ENCODE measurements at places on chromosomes 4 and X.

- no peak for DNase-seq
Measured at GRCh38 chr4:41976775-41977516, 4.6 kb upstream of the DCAF4L1 start.

DNA sequence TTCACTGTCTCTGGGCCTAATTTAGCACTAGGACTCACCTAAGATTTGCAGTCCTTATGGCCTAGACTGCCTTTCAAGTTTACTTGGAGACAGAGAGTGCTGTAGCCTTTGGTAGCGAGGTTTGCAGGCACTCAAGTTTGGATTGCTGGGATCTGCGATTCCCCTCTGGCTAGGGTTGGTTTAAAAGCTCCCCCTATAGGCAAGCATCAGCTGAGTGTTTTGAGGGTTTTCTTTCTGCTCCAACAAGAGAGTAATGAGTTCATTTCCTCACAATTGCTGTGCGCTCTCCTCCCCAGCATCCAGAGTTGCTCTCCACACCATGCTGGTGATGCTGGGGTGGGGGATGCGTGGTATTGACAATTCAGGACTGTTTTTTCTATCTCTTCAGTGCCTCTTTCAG lies 206.9 kb downstream of the GLUD2 start:
- DNase-seq: no peak

- no peak for DNase-seq
Measured at GRCh38 chr4:171814545-171814944, 1.3 kb downstream of the GALNTL6 start.

DNA sequence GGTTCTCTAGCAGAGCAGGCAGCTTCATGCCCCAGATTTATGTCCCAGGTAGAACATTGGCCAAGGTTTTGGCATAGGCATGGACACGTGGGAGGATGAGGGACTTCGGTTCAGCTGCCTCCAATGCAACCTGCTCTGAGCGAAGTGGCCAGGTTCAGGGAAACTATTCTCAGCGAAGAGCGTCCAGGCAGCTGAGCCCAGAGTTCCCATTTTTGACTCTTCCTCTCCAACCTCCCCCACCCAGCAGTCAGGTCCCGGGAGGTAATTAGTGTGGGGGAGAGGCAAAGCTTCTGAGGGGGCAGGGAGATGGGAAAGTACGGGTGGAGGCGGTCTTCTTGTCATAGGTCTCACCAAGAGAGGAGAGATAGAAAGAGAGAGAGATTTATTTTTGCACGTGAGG lies 1.0 kb downstream of the GABRA4 start:
- DNase-seq: no peak

- no peak for DNase-seq
Measured at GRCh38 chr4:112855058-112855457, 194.4 kb upstream of the ANK2 start.

- peak; percentile 8 for DNase-seq
Measured at GRCh38 chrX:123350226-123350625, 166.1 kb downstream of the GRIA3 start.

DNA sequence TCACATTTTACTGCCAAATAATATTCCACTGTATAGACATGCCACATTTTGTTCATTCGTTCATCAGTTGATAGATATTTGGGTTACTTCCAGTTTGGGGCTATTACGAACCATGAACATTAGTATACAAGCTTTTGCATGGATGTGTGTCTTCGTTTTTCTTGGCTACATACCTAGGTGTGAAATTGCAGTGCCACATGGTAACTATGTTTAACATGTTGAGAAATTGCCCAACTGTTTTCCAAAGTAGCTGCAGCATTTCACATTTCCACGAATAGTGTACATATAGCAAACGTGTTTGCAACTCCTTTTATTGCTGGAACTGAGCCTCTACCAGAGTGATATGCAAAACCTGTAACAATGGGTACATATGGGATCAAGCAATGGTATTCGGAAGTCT lies 221.5 kb downstream of the VEGFC start:
- DNase-seq: no peak

DNA sequence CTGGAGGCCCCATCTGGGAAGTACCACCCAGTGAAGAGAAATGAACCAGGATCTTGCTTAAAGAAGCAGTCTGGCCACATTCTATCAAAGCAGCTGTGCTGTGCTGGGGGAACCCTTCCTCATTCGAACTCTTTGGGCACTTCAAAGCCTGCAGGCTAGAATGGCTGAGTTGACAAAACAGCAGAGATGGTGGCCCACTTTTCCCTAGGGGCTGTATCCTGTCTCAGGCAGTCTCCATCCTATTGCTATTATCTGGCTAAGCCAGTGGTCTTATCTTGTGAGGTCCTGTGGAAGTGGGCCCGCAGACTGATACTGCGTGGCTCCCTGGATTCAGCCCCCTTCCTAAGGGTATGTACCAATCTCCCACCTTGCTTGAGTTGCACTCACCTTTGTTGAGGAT lies 114.3 kb downstream of the VSIG4 start:
- no peak for DNase-seq

DNA sequence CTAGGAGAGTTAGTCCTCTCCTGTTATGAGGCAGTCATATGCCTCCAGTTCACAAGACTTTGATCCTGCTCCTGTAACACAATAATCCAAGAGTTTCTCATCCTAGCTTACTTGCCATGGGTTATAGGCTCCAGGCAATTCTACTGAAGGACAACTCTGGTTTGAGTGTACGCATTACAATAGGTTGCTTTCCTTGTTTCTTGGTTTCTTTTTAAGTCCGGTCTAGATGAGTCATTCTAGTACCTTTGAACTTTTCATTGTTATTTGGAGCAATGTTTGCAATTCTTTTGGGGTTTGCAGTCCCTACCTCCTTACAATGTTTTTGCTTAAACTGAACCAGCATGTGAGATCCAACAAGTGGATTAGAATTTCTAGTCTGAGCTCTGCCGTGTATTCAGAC lies 109.1 kb downstream of the ANAPC4 start:
- DNase-seq: no peak

- DNase-seq: no peak
Measured at GRCh38 chr4:69116645-69117321, 20.5 kb downstream of the UGT2B7 start.

DNA sequence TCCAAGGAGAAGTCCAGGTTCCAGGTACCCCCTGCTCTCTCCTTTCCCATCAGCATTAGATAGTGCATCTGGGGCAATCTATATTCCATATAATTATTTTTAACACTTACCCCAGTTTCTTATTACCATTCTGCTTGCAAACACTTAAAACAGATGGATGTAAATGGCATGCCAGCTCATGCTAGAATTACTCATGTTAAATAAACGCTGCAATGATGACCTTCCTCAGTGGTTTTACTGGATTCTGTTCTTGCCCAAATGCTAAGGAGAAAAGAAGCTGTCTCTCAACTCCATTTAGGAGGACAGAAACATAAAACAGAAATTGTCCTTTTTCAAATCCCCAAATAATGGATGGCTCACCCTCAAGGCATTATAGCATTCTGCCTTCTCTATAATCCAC lies 161.1 kb downstream of the NLGN4X start:
- DNase-seq: no peak

- DNase-seq: no peak
Measured at GRCh38 chr4:184016759-184017668, 111.9 kb downstream of the STOX2 start.

DNA sequence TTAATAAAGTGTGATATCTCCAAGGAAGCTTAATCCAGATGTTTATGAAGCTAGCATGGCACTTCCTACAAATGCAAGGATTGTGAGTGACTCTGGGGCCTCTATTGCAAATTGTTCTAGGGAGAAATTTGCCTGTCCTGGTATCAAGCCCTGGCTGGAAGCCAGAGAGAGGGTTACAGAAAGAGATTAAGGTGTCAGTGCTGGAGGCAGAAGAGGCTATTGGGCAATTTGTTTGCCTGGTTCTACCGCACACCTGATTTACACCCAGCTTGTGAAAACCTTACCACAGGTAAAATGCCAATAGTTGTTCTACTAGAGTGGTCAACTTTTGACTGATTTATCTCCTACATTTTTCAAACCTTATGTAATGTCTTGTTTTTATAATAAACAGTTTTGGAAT lies 186.7 kb upstream of the FAT1 start:
- no peak for DNase-seq

DNA sequence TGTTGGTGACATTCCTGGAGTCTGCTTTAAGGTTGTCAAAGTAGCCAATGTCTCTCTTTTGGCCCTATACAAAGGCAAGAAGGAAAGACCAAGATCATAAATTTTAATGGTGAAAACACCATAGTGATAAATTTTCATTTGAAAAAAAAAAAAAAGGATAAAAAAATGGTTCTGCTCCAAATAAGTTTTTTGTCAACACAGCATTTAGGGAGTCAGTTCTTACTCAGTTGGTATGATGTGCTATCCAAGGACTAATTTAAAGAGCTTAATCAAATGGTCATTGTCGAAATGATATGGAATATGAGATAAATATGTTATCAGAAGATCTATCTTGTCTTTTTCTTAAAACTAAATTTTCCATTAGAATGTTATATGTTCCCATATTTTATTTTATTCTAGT lies 83.9 kb downstream of the PCDH18 start:
- DNase-seq: no peak

DNA sequence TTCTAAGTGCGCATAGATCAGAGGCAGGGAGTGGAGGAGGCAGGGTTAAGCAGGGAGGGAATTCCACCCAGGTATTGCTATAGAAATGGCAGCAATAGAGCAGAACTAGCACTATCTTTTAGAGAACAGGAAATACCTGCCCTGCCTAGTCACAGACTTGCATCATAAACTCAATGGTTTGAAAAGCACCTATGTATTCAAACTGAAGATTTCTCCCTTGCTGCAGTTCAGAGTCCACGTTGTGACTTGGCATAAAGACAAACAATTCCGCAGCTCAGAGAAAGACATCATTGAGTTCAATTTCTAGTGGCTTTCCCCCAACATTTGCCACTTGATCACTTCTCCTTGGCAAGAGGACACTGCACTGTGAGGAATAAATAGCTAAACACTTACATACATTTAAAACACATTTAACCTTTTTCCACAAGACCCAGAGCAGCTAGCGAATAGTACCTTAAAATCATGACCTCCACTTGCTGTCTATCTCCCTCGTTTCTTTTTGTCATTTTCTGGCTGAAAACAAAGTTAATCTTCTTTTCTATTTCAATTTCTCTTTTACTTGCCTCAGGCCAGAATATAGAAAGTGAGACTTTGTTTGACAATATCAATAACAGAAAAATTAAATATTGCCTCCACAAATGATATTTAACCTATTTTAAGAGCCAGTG lies 42.4 kb downstream of the SLC7A11 start:
- DNase-seq: no peak

GRCh38 chrX:54042609-54043021 lies 1.7 kb downstream of the PHF8 start:
- peak; percentile 2 for DNase-seq

- DNase-seq: no peak
Measured at GRCh38 chrX:83771664-83772063, 89.3 kb upstream of the CYLC1 start.

GRCh38 chr4:111693758-111694157 lies 451.5 kb upstream of the FAM241A start:
- no peak for DNase-seq

DNA sequence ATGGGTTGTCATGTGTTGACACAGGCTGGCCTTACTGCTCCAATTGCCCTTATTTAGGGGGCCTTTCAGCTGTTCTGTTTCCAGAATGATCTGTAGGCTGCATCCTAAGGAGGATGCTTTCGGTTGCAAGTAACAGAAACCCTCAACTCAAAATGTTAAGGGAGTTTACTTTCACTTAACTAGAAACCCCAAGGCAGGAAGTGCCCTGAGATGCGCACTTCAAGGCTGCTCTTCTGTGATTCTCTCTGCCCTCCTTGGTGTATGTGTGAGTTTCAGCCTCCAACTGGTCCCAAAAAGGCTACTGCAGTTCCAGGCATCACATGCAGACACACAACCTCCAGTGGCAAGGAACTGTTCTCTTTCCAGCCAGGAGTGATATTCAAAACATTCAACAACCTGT lies 97.3 kb upstream of the ATP6AP2 start:
- no peak for DNase-seq

DNA sequence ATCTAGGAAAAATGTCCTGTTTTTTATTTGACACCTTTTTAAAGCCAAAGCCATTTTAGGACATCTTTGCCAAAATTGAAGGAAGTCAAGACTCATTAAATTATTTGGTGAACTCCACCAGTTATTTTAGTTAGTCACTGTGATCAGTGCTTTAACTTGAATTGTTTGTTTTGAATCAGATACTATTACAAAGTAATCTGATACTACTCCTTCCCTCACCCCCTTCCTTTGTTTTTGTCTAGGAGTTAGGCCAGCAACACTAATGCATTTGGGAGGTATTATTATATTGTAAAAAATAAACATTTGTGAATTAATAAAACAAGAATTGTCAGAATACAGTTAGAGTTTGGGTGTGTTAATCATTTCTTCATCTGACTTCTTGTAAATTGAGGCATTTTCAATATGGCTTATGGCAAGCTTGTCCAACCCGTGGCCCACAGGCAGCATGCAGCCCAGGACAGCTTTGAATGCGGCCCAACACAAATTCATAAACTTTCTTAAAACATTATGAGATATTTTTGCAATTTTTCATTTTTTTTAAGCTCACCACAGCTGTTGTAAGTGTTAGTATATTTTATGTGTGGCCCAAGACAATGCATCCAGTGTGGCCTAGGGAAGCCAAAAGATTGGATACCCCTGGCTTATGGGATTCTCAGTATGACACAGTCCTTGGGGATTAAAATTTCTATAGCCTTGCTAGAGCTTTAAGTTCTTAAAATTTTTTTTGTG lies 182.2 kb downstream of the BMPR1B start:
- peak; percentile 50 for DNase-seq

GRCh38 chr4:101993002-101993841 lies 202.7 kb downstream of the BANK1 start:
- no peak for DNase-seq

- no peak for DNase-seq
Measured at GRCh38 chr4:159390648-159391047, 287.8 kb downstream of the RAPGEF2 start.

- no peak for DNase-seq
Measured at GRCh38 chr4:7423801-7424552, 10.8 kb downstream of the PSAPL1 start.

DNA sequence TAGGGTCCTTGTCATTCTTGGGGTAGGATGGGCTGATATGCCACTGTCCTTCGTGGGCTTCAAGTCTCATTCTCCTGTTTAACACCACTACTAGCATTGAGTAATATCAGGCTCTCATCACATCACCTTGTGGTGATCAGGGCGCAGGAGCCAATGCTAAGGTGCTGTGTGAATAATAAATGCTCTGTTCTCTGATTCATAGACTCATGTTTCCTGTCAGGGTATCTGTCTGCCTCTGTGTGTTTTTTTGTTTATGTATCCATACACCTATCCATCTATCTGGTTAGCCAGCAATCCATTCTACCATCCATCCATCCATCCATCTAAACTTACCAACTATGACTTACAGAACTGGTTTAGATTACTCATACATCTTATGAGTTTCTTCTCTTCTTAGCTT lies 525.1 kb upstream of the ATOH1 start:
- DNase-seq: no peak

- no peak for DNase-seq
Measured at GRCh38 chr4:19130866-19131265, 1109.3 kb upstream of the LCORL start.

- DNase-seq: no peak
Measured at GRCh38 chr4:86670756-86671155, 76.6 kb downstream of the PTPN13 start.
